ENCODE measurements at places on chromosomes 16 and 17. TPM values are rescaled to one million over a fixed set of nuclear protein-coding genes. Genes with fewer than 3 reads are reported as not detected.

Gene TMEM235
- not detected for total RNA-seq

Gene PNMT
- not detected for total RNA-seq

Gene CLEC19A
- total RNA-seq: not detected

Gene CIBAR2
- not detected for total RNA-seq

Gene XYLT2
- 23.1 TPM for total RNA-seq

Gene MYH3
- 2.1 TPM for total RNA-seq

Gene CD300LB
- not detected for total RNA-seq

Gene DBNDD1
- 24.6 TPM for total RNA-seq

Gene KRT39
- total RNA-seq: not detected

Gene MEOX1
- 0.82 TPM for total RNA-seq

Gene ZNF205
- total RNA-seq: 19.0 TPM

Gene NHERF2
- total RNA-seq: 26.4 TPM
